ENCODE measurements at places on chromosomes 1 and 21. TPM values are rescaled to one million over a fixed set of nuclear protein-coding genes. Genes with fewer than 3 reads are reported as not detected.

DNA sequence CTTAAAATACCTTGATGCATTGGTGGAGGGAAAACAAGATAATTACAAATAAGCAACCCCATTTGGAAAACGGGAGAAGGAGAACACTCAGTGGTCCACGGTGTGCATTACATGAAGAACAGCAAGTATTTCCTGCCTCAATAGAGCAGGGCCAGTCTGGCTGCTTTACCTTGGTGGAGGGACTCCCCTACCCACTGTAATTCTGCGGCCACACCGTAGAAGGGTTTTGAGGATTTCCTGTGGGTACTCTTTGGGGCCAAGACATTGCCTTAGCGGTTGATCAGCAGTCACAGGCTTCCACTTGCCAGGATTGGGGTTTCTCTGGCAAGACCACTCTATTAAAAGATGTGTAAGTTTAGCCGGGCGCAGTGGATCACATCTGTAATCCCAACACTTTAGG lies 16.3 kb upstream of the TMEM54 start:
- H3K27me3 ChIP-seq = peaks cover 50% of the 10 kb centered on the region
- no peak overlapping the region for H3K4me3 ChIP-seq
- H3K36me3 ChIP-seq = no peaks in the 10 kb centered on the region
- peaks cover 12% of the 10 kb centered on the region for H3K4me1 ChIP-seq
- H3K27ac ChIP-seq = no peak overlapping the region
- DNase-seq = no peak

DNA sequence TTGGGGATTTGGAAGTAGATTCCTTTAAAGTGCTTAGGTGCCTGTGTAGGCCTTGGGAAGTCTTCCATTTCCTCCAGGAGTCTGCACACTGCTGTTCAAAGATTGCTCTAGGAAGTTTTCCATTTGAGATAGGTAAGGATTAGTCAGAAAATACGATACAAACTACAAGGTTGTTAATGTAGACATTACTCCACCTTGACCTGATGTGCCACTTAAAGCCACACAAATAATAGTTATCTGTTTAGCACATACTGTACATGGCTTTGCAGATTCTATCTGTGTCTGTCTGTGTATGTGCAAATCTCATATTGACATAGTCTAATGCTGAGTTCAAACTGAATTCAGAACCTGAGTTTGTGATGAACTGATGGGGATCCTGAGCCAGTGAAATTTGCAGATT lies 118.4 kb downstream of the RHOU start:
- DNase-seq = no peak
- peaks cover 3% of the 10 kb centered on the region for H3K4me1 ChIP-seq

- H3K27ac ChIP-seq = no peak overlapping the region
These were observed 16.4 kb upstream of the RASSF5 start for GRCh38 chr1:206490771-206491405.

- DNase-seq = peak; percentile 77
- H3K36me3 ChIP-seq = no peaks in the 10 kb centered on the region
- H3K4me3 ChIP-seq = peak within 1 kb of the TSS; percentile 46
- peaks cover 18% of the 10 kb centered on the region for H3K4me1 ChIP-seq
- H3K27me3 ChIP-seq = peaks cover 21% of the 10 kb centered on the region
- H3K27ac ChIP-seq = no peak within 1 kb of the TSS
These were observed at the start of gene SLC45A1 for GRCh38 chr1:8317647-8318381. TSS of gene SLC45A1 (plus strand) at chr1:8318114. CDS start at chr1:8324330, 6,216 bp downstream.

DNA sequence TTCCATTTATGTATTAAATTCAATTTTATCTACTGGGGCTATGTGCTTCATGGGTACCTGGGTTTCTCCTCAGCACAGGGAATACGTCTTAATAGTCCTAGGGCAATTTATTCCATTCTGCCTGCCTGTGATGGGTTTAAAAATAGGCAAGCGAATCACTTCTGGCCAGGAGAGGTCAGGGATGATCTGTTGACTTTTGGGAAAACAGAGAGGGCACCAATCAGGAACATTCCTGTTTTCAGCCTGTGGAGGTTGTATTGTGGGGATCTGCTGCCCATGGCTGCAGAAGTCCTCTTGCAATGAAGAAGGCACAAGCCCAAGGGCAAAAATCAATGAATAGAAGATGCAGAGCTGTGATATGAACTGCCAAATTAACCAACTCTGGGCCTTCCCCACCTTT lies 303.1 kb downstream of the CTH start:
- no peaks in the 10 kb centered on the region for H3K4me1 ChIP-seq
- no peak overlapping the region for H3K4me3 ChIP-seq
- H3K27me3 ChIP-seq = no peaks in the 10 kb centered on the region
- DNase-seq = no peak

GRCh38 chr1:167621780-167622313 lies 8.2 kb upstream of the RCSD1 start:
- no peak overlapping the region for H3K27ac ChIP-seq
- H3K4me3 ChIP-seq = no peak overlapping the region
- no peaks in the 10 kb centered on the region for H3K36me3 ChIP-seq
- peaks cover 28% of the 10 kb centered on the region for H3K4me1 ChIP-seq

DNA sequence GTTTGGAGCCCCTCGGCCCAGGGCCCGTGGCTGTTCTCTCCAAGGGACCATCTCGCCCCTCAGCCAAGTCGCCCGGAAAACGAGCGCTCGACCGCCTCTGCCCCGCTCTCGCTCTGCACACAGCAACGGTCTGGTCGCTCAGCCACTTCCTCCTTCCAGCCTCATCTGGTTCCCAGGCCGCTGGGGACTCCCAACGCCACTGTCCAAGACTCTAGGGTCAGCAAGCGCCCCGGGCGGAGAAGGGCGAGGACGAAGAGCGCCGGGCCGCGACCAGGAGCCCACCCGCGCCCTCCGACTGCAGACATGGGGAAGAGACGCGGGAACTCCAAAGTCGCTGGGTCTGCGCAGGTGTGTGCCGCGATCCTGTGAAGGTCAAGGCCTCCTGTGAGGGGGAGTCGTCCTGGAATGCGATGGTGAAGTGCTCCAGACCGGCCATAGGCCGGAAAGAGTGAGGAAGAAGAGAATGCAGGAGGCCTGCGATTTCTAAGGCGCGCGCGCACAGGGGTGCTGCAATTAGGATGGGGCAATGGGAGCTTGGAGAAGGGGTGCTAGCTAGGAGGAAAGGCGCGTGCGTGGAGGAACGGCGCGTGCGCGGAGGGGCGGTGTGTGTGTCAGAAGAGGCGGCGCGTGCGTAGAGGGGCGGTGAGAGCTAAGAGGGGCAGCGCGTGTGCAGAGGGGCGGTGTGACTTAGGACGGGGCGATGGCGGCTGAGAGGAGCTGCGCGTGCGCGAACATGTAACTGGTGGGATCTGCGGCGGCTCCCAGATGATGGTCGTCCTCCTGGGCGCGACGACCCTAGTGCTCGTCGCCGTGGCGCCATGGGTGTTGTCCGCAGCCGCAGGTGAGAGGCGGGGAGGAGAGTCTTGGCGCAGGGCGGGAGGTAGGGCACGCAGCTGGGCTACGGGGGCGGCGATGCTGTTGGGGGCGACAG lies at the start of gene IFNAR1:
Gene IFNAR1 (plus strand): TSS at position 680 of the 931 bp plus-strand sequence. CDS start 86 bp downstream, at position 766.
- peak within 1 kb of the TSS; percentile 98 for H3K4me3 ChIP-seq
- peak; percentile 97 for DNase-seq
- H3K27ac ChIP-seq = peak within 1 kb of the TSS; percentile 96
- H3K4me1 ChIP-seq = peaks cover 22% of the 10 kb centered on the region

- peak overlapping the region; percentile 99 for H3K27ac ChIP-seq
- peak; percentile 83 for DNase-seq
- peak overlapping the region; percentile 93 for H3K4me3 ChIP-seq
- H3K27me3 ChIP-seq = no peaks in the 10 kb centered on the region
- H3K36me3 ChIP-seq = peaks cover 51% of the 10 kb centered on the region
- peaks cover 92% of the 10 kb centered on the region for H3K4me1 ChIP-seq
These were observed 3.0 kb downstream of the ZC3H12A start for GRCh38 chr1:37477198-37477931.

GRCh38 chr1:31509124-31510072 lies 66.9 kb upstream of the TINAGL1 start:
- H3K36me3 ChIP-seq = no peaks in the 10 kb centered on the region
- H3K4me3 ChIP-seq = no peak overlapping the region
- no peaks in the 10 kb centered on the region for H3K27me3 ChIP-seq
- peaks cover 10% of the 10 kb centered on the region for H3K4me1 ChIP-seq
- no peak for DNase-seq

The OR2G2 gene
- not detected for total RNA-seq

- no peaks in the 10 kb centered on the region for H3K36me3 ChIP-seq
- DNase-seq = no peak
- H3K27me3 ChIP-seq = no peaks in the 10 kb centered on the region
- no peak overlapping the region for H3K27ac ChIP-seq
These were observed 162.0 kb upstream of the C21orf91 start for GRCh38 chr21:17981060-17981740.

DNA sequence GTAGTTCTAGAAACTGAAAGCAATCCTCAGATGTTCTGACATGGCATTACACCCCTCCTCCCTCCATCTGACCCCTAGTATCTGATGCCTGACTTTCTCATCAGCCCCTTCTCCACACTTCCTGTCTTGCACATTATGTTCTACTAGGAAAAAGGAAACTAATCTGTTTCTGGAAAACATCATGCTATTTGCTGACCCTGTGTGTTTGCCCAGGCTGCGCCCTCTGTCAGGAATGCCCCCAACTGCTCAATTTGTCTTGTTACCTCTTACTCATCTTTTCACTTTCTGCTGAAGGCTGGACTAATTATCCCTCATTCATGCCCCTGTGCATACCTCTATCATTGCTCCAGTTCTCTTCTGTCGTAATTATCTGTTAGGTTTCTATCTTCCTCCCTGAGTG lies 37.5 kb upstream of the DAB1 start:
- H3K27ac ChIP-seq = no peak overlapping the region
- no peaks in the 10 kb centered on the region for H3K4me1 ChIP-seq
- no peak for DNase-seq
- H3K4me3 ChIP-seq = no peak overlapping the region

The PAPPA2 gene
- total RNA-seq = 0.48 TPM

GRCh38 chr1:173112129-173112528 lies 61.4 kb upstream of the TNFSF18 start:
- no peak for DNase-seq
- H3K36me3 ChIP-seq = no peaks in the 10 kb centered on the region
- H3K27ac ChIP-seq = no peak overlapping the region
- no peaks in the 10 kb centered on the region for H3K27me3 ChIP-seq

- H3K36me3 ChIP-seq = no peaks in the 10 kb centered on the region
- peak; percentile 45 for DNase-seq
- H3K4me1 ChIP-seq = no peaks in the 10 kb centered on the region
- peak overlapping the region; percentile 93 for H3K4me3 ChIP-seq
These were observed 1.0 kb downstream of the DNAJB4 start for GRCh38 chr1:78005755-78006154.

DNA sequence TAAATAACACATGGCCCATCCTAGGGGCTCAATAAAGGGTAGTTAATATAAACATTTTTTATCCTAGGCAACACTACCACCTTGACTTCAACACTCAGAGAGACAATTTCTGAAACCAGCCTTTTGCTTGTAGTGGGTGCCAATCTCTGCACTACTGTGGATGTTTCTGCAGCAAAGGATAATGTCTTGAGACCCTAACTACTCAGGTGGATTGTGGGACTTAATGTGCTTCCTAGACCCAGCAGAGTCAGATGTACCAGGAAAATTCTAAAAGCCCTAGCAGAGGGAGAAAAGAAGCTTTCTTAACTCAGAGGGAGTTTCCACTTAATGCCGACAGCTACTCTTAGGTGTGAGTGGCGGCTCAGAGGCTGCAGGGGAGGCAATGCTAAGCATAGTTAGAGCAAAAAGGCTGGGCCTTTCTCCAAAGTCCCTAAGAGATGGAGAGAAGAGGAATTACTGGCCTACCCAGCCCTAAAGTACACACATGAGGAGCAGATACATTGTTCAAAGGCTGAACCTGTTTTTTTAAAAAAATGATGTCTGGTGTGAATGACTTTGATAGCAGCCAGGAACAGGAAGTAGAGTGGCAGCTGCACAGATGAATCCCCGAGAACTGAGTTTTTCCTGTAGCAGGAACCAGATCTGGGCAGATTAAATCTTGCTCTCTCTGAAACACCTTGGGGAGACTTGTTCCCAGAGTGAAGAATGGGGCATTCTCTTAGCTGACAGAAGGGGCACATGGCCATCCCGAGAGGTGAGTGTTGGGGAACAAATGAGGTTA lies 33.5 kb upstream of the ABCD3 start:
- H3K27me3 ChIP-seq = no peaks in the 10 kb centered on the region
- peak; percentile 44 for DNase-seq
- H3K27ac ChIP-seq = no peak overlapping the region
- no peaks in the 10 kb centered on the region for H3K36me3 ChIP-seq
- H3K4me3 ChIP-seq = no peak overlapping the region

GRCh38 chr1:174206148-174206836 lies 47.0 kb downstream of the RABGAP1L start:
- no peaks in the 10 kb centered on the region for H3K27me3 ChIP-seq
- peak; percentile 48 for DNase-seq
- H3K36me3 ChIP-seq = no peaks in the 10 kb centered on the region
- H3K4me3 ChIP-seq = no peak overlapping the region

The GUCA2A gene
- not detected for total RNA-seq

The DCDC2B gene
- total RNA-seq = not detected

The NIBAN1 gene
- 30.9 TPM for total RNA-seq

GRCh38 chr1:68571454-68572235 lies 74.8 kb upstream of the DEPDC1 start:
- no peak overlapping the region for H3K4me3 ChIP-seq
- no peaks in the 10 kb centered on the region for H3K27me3 ChIP-seq
- H3K27ac ChIP-seq = no peak overlapping the region

GRCh38 chr1:84742653-84743052 lies 52.4 kb upstream of the SSX2IP start:
- DNase-seq = no peak
- peaks cover 2% of the 10 kb centered on the region for H3K27me3 ChIP-seq
- H3K36me3 ChIP-seq = no peaks in the 10 kb centered on the region
- no peak overlapping the region for H3K4me3 ChIP-seq
- H3K27ac ChIP-seq = no peak overlapping the region

GRCh38 chr1:22210636-22211035 lies 67.7 kb upstream of the WNT4 start:
- H3K27me3 ChIP-seq = peaks cover 17% of the 10 kb centered on the region
- H3K4me3 ChIP-seq = no peak overlapping the region
- no peak for DNase-seq

The OR2T33 gene
- total RNA-seq = not detected

DNA sequence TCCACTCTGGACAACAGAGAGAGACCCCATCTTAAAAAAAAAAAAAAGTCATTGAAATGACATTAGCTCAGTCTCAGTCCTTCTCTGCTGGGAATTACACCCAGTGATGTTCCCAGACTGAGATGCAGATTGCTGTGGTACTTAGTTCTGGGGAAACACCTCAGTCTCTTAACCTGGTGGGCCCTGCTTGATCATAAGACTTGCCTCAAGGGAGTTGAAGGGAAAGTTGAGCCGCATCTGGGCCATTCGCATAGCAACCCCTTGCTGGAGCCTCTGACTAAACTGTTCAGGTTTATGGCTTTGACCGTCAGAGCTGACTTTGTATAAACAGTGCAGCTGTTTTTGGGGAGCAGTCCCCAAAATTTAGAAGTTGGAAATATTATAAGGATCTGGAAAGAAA lies 13.4 kb downstream of the FCRL4 start:
- DNase-seq = no peak
- H3K36me3 ChIP-seq = no peaks in the 10 kb centered on the region
- peaks cover 12% of the 10 kb centered on the region for H3K4me1 ChIP-seq
- H3K27ac ChIP-seq = no peak overlapping the region
- peaks cover 5% of the 10 kb centered on the region for H3K27me3 ChIP-seq

The SH2D5 gene
- not detected for total RNA-seq

The CSF1 gene
- 57.9 TPM for total RNA-seq

- no peaks in the 10 kb centered on the region for H3K27me3 ChIP-seq
- H3K4me1 ChIP-seq = peaks cover 42% of the 10 kb centered on the region
- no peak overlapping the region for H3K4me3 ChIP-seq
These were observed 144.3 kb downstream of the FCRL5 start for GRCh38 chr1:157407917-157408525.

Data from natural killer cell (primary cell).